ENCODE measurements at places on chromosomes 5 and 9. TPM values are rescaled to one million over a fixed set of nuclear protein-coding genes. Genes with fewer than 3 reads are reported as not detected.

The NFIB gene
- 7.3 TPM for total RNA-seq

The MPDZ gene
- 47.1 TPM for total RNA-seq

The PRSS3 gene
- total RNA-seq: 8.0 TPM

The ANKRD31 gene
- total RNA-seq: under 0.01 TPM

The TNFSF15 gene
- 17.5 TPM for total RNA-seq

The PCDHB14 gene
- 0.29 TPM for total RNA-seq

The BNC2 gene
- total RNA-seq: 35.2 TPM

The AK3 gene
- 47.7 TPM for total RNA-seq

The TMEM215 gene
- total RNA-seq: not detected

The TRIM41 gene
- 15.1 TPM for total RNA-seq

The FRMPD1 gene
- not detected for total RNA-seq

The ANKRD34B gene
- total RNA-seq: not detected

The DOCK8 gene
- total RNA-seq: not detected

The ADAMTS13 gene
- total RNA-seq: 0.88 TPM

The NME5 gene
- total RNA-seq: not detected

The ZNF367 gene
- total RNA-seq: 9.0 TPM

The PCDHB7 gene
- under 0.01 TPM for total RNA-seq

The TMC1 gene
- 0.86 TPM for total RNA-seq

The STK10 gene
- 46.8 TPM for total RNA-seq

The CARD9 gene
- 3.9 TPM for total RNA-seq

The SNCAIP gene
- 7.0 TPM for total RNA-seq

The FREM1 gene
- 0.72 TPM for total RNA-seq

The OLFML2A gene
- total RNA-seq: 11.5 TPM
